Fibroblast of skin of back (primary cell): ENCODE measurements at places on chromosomes 2 and 18.
A peak's percentile ranks its signal among the peaks of the same experiment; 100 is the strongest.

DNA sequence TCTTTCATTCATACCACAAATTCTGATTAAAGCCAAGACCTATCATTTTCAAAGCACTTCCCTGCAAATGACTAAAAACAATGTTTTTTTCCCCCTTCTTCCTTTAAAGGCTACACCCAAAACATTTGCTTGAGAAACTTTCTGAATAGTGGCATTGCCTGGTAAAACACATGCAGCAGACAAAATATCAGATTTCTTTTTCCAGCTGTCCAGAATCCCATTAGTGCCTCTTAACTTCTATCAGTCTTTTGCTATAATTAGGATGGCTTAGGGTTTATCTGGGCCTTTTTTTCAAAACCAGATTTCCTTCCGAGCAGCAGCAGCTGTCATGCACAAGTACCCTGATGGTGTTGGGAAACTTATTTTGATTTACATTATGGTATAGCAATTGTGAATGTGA, 50.6 kb downstream of the ALPK2 start:
- DNase-seq = peak; percentile 37

- peak; percentile 76 for DNase-seq
Measured at GRCh38 chr2:221573430-221574230, 1.5 kb upstream of the EPHA4 start.

- DNase-seq = no peak
Measured at GRCh38 chr2:241386519-241386918, 30.4 kb downstream of the FARP2 start.

GRCh38 chr2:222180619-222181018, 118.2 kb downstream of the PAX3 start:
- no peak for DNase-seq

DNA sequence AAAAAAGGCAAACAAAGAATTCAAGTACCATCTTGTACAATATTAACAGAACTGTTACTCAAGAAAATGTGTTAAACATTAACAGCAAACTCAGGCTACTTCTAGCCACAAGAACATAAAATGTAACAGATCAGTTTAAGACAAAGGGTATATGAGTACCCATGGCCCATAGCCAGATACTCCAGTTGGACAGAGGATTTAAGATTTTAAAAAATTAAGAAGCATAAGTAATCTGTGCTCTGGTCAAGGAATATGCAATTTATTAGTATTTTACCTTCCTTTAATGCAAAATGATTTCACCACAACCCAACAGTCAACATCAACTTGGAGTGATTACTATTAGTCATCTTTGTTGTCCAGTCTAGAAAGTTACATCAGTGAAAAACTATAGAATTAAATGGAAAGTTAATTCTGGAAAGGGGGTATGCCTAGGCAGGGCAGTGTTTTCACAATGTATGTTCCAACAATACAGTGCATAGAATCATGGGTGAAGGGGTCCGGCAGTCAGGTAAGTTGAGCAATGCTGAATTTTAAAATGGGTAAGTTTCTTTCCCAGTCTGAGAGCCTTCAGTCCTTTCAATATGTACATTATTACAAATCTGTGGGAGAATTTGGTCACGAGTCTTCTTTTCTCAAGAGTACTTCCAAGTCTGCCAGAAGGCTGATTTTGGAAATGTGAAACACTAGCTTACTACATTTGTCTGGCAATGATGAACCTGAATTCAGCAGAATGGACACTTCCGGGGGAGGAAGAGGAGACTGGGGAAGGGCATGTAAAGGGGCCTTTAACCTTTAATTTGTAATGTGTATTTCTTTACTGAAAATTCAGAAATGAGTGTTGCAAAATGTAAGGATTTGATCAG, 34.5 kb downstream of the SFT2D3 start:
- DNase-seq = no peak

DNA sequence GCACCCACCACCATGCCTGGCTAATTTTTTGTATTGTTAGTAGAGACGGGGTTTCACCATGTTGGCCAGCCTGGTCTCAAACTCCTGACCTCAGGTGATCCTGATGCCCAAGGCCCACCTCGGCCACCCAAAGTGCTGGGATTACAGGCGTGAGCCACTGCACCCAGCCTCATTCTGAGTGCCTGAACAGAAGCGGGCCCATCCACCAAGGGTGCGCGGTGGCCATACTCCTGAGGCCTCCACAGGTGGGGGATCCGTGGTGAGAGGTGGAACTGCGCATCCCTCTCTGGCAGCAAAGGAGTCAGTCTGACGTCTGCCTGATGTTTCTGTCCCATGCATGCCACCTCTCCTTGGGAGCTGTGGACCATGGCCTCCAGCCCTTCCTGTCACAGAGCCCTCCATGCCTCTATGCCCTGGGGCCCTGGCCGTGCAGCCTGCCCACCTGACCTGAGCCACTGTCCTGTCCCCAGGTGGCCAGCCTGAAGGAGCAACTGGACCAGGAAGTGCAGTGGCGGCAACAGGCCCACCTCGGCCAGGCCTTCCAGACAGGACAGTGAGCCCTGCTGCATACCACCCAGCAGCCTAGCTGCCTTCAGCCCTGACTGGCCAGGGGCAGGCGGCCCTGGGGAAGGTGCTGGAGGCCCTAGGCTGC, 7.6 kb upstream of the SNED1 start:
- no peak for DNase-seq

DNA sequence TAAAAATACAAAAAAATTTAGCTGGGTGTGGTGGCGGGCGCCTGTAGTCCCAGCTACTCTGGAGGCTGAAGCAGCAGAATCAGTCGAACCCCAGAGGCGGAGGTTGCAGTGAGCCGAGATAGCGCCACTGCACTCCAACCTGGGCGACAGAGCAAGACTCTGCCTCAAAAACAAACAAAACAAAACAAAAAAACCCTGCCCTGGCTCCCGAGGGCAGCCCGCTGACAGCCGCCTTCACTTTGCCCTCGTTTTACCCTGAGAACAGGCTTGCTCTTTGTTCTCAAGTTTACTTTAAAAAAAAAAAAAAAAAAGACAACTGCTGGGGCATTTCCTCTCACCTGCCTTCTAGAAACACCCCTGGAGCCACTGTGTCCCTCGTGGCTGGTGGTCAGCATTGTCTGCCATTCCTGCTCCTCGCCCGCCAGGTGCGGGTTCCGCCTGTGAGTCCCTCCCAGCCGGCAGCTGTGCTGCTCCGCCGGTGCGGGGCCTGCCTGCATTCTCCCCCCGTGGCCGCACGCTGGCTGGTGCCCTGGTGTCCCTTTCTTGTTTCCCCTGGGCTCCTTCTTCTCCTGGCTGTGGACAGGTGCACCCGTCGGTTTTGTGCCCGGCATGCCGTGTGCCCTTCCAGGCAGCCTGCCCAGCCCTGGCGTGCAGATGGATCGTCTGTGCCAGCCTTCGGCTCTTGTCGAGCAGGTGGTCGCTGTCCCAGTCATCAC, 105.7 kb downstream of the USP40 start:
- no peak for DNase-seq

- no peak for DNase-seq
Measured at GRCh38 chr2:65687614-65688013, 255.2 kb upstream of the SPRED2 start.

DNA sequence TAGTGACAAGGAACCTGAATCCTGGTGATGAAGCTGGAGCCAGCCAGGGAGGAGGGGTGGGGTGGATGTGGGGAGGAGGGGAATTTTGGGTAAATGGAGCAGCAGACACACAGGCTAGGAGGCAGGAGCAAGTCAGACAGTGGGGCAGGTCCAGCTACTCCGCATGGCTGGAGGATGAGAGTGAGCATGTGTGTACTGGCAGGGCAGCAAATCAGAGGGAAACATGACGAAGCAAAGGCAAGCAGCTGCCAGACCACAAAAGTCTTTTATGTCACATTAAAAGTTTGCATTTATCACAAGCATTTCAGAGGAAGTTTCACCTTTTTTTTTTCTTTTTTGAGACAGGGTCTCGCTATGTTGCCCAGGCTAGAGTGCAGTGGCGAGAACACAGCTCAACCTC, 11.9 kb upstream of the KIDINS220 start:
- DNase-seq = peak; percentile 33

DNA sequence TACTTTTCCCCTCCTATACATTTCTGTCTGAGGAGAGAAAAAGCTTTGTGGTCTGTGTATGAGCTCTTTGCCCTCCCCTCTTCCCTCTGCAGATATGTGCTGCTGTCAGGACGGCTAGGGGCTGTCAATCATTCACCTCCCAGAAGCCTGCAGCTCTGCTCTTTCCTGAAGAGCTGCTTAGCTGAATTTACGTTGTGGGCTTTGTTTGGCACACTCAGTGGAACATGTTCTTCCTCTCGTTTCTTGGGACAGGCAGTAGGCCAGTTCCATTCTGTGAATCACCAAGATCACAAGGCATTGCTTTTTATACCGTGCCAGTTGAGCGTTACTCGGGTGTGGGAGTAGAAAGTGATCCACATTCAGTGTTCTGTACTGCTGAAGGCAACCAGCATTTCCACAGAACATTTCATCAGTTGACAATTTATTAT, 136.7 kb downstream of the LAMA3 start:
- peak; percentile 36 for DNase-seq

DNA sequence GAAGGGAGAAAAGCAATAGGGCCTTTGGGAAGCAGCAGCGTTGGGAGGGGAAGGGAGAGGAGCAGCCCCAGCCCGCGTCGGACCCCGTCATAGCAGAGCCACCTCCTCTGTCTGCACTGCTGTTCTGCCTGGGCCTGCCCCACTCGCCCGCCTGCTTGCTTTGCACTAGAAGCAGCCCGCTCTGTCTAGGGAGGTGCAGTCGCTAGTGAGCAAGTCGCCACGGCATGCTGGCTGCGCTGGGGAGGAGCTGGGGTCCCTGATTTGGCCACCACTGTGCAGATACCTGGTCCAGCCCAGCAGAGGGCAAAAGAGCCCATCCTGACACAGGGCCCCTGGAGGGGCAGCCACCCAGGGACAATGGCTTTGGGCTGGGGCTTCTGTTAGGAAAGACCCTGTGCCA, 8.0 kb upstream of the TMEM214 start:
- DNase-seq = no peak

DNA sequence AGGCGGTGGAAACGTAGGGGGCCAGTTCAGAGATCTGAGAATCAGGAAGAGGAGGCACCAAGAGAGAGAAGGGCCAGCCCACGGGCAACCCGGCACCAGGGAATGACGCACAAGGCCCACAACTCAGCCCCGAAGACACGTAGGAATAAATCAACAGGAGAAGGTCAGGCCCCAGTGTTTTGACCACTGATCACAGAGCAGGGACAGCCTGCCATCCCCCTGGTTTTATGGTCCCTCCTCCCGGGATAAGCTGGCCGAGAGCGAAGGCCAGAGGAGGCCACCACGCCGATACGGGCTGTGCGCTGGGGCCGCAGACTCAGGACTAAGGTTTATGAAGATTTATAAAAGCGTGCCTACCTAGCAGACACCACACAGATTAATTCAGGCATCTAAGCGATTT, 341.4 kb downstream of the ZNF516 start:
- DNase-seq = no peak

DNA sequence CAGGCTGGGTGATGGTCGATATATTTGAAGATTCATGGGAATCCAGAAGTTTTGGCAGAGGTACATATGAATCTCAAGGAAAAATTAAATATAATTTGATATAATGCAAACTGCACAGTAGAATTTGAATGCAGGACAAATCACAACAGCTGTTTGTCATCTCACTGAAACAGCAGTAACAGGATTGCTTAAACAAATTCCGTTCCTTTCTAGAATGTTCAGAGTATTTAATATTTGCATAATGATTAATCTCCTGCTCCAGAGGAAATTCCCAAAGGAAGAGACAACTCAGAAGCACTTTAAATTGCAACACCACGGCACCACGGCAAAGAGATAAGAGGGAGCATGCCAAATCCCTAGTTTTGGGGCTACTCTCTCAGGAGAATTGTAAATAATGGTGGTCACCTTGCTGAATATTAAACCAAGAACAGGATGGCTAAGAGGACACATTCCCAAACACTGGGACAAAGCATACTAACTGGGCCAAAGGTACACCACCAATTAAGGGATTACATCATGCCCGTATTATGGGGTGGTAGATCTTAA, 67.8 kb upstream of the MAP4K3 start:
- DNase-seq = peak; percentile 86

- no peak for DNase-seq
Measured at GRCh38 chr2:202963712-202964111, 51.0 kb upstream of the NBEAL1 start.

- no peak for DNase-seq
Measured at GRCh38 chr2:170488807-170489206, 226.3 kb upstream of the SP5 start.

DNA sequence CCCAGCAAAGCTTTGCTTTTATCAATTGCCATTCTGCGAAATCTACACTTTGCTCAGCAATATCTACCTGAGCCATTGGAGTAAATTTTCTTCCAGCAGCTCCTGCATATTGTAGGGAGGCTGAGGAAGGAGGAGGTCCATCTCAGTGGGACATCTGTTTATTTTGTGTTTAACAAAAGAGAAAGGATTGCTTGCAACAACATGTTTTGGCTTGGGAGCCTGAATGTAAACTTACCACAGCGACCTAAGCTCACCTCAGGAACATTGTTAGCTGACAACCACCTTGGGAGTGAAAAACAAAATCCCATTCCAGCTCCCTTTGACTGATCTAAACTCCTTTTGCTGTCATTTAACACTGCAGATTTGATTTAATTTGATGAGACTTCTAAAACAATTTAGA, 356.1 kb downstream of the SS18 start:
- no peak for DNase-seq

DNA sequence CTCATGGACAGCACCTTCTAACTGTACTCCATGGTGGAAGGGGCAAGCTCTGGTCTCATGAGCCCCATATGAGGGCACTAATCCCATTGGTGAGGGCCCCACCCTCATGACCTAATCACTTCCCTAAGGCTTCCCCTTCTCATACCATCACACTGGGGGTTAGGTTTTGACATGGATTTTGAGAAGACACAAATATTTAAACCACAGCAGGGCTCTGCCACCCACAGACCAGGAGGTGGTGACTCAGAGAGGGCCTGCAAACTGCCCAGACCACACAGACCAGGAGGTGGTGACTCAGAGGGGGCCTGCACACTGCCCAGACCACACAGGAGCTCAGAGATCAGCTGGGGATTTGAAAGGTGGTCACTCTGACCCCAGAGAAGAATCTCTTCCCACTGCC, 222.0 kb downstream of the KLHL29 start:
- DNase-seq = peak; percentile 85

GRCh38 chr2:158142165-158142564, 40.5 kb downstream of the UPP2 start:
- no peak for DNase-seq

GRCh38 chr2:72895759-72896281, 8.6 kb downstream of the SPR start:
- peak; percentile 32 for DNase-seq

DNA sequence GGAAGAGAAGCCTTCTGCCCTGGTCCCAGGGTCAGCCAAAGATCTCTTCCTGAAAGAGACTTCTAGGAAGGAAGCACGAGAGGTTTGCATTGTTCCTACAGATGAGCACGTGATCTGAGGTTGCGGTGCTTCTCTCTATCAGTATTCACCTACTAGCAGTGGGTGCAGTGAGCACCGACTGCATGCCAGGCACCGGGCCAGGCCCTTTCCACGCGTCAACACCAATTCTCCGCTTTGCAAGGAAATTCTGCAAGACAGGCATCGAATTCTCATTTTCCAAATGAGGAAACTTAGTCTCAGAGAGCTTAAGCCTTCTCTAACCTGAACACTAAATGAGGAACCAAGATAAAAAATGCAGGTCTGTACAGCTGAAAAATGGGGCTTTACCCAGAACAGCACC, 151.5 kb upstream of the MYCN start:
- no peak for DNase-seq

GRCh38 chr18:13003466-13003896, 12.3 kb downstream of the CEP192 start:
- DNase-seq = peak; percentile 71
